ENCODE measurements at places on chromosomes 2 and 18.
A peak's percentile ranks its signal among the peaks of the same experiment; 100 is the strongest.

DNA sequence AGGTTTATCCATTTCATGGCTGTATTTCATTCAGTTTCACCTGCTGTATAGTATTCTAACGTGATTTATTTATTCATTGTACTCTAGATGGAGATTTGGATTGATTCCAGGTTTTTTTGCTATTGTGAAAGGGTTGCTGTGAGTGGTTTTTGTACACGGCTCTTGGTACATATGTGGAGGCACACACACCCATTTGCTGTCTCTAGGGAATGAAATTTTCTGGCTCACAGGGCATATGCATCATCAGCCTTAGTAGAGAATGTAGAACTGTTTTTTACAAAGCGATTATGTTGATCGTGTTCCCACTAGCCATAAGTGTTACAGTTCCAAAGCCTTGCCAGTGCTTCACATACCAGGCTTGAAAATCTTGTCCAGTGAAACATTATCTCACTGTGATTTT is 5.1 kb downstream of the SPTBN1 start:
- no peak for DNase-seq

- DNase-seq, result peak; percentile 31
Observed at GRCh38 chr2:238159071-238159539, 335 bp downstream of the ERFE start.

DNA sequence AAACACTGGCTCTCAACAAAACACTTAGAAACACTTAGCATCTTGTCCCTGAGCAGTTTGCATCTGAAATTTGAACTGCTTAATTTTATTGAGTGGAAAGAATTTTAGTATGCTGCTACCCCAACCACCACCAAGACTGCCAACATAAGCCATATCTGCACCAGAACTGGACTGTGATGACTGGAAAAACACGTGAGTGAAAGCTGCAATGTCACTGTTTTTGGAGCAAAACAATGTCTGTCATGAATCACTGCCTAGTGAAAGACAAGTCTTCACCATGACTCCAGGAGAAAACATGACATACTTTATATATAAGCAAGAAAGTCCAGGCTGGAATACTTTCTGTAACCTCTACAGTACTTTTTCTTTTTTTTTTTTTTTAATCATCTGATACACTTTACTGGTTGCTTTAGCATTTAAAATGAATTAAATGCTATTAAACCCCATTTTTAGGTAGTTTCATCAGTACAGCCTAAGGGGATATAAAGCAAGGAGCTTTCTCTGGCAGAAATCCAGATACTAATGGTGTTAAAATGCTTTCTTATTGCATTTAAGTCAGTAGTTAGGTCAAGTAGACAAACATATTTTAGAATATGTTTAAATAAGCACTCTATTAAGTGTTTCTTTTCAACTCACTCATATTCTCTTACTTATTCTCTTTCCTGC is 2129.4 kb upstream of the PIK3C3 start:
- DNase-seq, result no peak

- DNase-seq, result no peak
Observed at GRCh38 chr2:30947686-30948085, 140.4 kb upstream of the CAPN13 start.

- no peak for DNase-seq
Observed at GRCh38 chr2:70202236-70202806, 11.5 kb upstream of the C2orf42 start.

DNA sequence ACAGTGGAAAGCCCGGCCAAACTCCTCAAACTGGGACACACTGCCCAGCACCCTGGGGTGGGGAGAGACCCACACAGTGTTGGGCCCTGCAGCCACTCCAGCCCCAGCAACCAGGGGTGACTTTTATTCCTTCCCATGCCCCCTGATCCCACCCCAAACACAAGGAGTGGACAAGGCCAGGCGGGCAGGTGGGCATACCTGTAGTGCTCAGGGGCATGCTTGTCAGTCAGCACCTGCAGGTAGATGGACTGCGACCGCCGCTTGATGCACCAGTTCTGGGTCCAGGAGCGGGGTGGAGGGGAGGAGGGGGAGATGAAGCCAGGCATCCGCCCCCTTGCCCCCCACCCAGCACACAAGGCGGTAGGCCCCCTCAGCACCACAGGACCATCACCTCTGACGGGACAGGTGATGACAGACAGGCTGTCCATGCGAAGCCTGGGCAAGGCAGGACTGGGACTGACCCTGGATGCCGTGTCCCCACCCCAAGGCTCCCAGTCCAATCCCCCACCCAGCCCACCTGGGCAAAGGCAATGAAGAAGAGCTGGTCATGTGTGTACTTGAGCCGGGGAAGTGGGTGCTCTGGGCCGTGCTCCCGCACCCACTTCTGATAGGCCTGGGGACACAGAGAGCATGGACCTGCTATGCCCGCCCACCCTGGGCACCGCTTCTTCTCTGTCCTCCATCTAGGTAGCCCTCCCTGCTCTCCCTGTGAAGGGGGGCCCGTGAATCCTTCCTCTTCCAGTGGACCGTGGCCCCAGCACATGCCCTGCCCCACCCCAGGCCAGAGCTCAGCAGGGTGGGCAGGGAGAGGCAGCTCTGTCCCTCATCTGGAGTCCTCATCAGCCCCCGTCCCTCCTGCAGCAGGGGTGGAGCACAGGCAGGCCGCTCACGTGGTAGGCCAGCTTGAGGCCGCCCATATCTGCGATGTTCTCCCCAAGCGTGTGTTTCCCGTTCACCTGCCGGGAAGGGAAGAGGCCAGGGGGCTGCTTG is 7.1 kb downstream of the ECEL1 start:
- DNase-seq, result no peak

DNA sequence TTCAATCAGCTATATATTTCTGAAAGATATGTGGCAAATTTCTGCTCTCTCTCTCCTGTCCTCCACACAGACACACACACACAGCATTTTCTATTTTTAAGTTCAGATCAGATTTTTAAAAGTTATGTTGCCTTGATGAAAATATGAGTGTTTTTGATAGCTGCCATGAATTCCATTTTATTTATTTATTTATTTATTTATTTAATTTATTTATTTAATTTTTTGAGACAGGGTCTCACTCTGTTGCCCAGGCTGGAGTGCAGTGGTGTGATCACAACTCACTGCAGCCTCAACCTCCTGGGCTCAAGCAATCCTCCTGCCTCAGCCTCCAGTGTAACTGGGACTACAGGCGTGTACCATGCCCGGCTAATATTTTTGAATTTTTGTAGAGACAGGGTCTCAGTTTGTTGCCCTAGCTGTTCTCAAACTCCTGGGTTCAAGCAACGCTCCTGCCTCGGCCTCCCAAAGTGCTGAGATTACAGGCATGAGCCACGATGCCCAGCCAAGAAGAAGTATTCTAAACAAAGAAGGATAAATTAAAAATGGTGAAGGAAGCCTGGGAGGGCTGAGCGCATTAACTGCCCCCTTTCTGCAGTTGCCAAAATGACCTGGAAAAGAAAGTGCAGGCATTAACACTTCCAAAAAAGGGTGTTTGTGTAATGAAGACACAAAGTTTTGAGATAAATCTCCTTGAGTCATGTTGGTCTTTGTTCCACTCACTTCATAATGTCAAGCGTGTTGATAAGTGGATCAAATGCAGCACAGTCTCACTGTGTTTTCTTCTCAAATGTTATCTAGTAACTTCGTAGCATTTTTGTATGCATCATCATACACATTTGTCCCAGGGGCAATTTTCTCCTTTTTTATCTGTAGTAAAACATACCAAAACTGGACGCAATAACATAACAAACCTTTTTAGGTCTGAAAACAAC is 11.1 kb upstream of the IMPA2 start:
- DNase-seq, result no peak
